ENCODE measurements at places on chromosomes 1 and 21.
A peak's percentile ranks its signal among the peaks of the same experiment; 100 is the strongest.

DNA sequence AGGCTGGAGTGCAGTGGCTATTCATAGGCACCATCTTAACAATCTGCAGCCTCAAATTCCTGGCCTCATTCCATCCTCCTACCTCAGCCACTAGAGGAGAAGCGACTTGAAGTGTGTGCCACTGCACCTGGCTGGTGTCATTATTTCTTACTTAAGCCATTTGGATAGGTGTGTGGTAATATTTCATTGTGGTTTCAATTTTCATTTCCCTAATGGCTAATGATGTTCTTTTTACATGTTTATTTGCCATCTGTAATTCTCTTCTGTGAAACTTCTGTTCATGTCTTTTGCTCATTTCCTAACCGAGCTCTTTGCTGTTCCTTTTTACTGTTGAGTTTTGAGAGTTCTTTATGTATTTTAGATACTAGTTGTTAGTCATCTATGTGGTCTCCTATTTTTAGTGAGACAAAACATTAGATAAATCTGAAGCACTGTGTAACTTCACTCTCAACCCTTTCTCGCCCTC is 66.8 kb downstream of the SLC27A3 start:
- DNase-seq = no peak

DNA sequence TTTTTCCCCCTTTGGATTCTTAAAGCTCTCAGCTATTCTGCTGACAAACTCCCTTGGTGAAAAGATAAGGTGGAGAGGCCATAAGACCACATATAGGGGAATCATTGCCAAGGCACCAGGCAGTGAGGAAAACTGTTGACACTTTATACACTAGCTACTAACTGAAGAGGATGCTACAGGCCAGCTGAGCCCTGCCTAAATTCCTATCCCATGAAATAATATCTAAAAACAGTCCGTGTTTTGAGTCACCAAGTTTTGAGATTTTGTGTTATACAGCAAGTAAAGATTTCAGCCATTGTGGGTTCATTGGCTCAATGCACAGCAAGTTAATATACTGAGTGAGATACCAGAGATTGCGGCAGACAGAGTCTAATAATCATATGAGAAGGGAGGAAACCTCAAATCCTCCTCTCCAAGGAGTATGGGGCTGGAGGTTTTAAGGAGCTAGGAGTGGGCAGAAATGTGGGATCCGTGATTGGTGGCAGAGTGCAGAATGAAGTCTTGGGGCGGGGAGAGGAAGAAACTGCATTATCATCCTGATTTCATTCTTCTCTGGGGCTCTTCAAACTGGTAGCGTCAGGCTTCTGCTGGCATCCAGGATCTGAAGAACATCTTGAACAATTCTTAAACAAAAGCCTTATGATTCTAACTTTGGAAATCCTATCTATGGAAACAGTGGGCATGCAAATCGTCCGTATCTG is 9.2 kb downstream of the CLDN8 start:
- DNase-seq = no peak

DNA sequence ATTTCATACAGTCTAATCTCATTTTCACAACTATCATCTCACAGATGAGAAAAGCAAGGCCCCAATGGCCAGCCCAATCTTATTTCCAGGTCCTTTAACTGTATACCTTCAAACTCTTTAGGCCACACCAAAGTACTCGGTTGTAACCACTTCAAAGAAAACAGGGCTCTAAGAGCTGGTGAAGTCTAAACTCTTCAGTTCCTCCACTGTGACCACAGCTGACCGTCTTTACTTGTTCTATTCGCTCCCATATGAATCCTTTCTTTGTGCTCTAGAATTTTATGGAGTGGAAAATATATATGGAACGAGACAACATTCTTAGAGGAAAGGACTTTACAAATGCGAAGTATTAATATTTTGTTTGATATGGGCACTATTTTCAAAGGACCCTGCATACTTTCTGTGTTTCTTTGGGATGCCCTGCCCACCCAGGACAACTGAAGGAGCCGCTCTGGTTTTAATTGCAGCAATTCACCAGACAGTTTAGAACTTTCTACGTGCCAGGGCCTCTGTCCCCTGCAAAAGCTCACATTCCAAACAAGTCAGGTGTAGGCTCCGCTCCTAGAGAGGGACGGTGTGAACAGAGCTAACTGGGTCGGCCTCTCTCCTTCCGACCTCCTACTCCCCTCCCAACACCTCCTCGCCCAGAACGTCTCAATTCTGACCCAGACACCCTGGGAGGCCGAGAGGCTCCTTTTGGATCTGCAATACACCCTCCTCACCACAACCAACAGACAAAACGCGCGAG is 15.7 kb downstream of the IER5 start:
- DNase-seq = no peak

GRCh38 chr1:186330758-186331157 is 44.3 kb downstream of the TPR start:
- no peak for DNase-seq

DNA sequence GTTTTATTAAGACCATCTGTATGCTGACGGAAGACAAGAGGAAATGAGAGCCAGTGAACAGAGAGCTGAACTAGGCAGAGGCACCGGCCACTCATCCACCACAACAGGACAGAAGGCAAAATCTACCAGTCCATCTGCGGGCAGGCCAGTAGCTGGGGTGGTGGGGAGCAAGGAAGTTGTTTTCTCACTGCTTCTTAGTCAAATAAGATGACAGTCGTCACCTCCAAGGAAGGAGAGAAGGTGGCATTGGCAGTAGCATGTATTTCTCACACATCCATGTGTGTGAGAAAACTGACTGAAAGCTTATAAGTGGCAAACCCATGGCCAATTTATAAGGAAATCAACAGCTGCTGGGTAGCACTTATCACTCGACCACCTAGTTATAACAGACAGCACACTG is 8.2 kb downstream of the TTC13 start:
- DNase-seq = no peak

GRCh38 chr1:247448107-247448791 is 9.7 kb downstream of the OR2B11 start:
- DNase-seq = no peak

GRCh38 chr21:40270047-40270446 is 402.8 kb downstream of the PCP4 start:
- DNase-seq = no peak

- no peak for DNase-seq
Observed at GRCh38 chr1:112285746-112286145, 110.3 kb upstream of the CTTNBP2NL start.

DNA sequence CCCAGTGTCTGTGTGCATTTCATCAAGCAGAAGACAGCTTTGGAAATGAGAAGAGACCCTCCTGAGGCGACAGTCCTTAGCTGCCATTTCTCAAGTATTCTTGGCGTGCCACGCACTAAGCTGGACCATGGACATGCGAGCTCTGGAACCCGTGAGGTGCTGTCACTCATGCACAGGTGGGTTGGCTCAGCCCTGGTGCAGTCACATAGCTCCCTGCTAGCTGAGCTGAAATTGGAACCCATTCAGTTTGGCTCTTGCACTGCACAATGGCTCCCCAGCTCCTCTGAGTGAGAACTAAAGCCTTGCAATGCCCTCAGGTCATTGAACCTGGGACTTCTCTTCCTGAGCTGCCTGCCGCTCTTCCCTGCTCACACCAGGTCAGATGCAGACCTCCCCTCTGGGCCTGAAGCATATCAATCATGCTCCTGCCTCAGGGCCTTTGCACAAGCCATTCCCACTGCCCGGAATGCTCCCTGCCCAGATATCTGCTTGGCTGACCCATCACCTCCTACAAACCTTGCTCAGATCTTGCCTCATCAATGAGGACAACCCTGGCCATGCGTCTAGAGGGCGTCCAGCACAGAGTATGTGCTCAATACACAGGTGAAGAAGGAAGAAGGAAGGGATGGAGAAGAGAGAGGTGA is 6.3 kb upstream of the SRARP start:
- DNase-seq = no peak

- DNase-seq = no peak
Observed at GRCh38 chr1:236948381-236948780, 55.9 kb downstream of the MT1HL1 start.

GRCh38 chr1:232965124-232965911 is 14.9 kb downstream of the NTPCR start:
- DNase-seq = no peak

DNA sequence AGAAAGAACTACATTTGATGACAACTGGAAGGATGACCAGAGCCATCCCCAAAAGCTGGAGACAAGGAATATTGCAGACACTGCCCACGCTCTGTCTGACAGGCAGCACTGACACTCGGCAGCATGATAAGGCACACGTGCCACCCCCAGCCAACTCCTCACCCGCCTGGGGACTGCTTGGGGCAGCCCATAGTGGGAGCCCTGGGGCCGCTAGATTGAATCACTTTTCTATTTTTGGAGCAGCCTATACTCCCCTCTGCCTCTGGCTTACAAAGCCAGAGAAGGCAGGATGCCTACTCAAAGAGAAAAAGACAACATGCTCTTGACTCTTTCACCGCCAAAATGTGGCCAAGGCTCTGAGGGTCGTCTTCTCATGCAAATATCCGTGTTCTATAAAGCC is 1.3 kb downstream of the SMG5 start:
- peak; percentile 17 for DNase-seq

GRCh38 chr1:67980028-67980427 is 70.4 kb downstream of the DIRAS3 start:
- DNase-seq = no peak

DNA sequence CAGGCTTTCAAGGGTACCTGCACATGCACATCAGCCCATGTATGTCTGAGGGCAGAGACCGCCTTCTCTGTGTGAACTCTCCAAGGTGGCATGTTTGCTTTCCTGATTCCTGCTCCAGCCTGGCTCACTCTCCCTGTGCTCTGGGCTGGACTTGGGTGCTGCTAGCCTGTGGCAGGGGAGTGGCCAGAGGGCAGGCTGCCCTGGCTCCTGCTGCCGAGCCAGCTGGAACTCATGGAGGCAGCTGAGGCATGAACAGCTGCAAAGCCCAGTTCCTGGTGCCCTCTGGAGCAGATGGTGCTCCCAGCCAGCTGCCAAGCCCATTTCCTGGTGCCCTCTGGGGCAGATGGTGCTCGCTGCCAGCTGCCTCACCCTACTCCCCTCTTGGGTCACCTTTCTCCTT is 7.6 kb downstream of the UBL4B start:
- no peak for DNase-seq

DNA sequence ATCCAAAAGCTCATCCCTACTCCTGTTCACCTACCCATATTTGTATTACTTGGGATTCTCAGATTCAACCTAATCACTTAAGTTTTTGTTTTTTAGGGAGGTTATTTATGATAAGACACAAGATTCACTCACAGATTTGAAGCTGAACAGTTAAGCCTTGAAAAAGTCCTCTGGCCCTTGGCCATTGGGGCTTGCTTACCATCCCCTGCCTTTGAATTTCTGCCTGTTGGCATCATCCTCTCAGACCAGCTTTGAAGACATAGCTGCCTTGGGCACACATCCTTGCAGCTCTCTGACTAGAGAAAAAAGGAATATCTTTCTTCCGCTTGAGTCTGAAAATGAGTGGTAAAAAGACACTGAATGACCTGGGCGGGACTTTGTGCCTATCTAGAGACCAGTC is 41.8 kb upstream of the RALGPS2 start:
- no peak for DNase-seq

- DNase-seq = no peak
Observed at GRCh38 chr1:32427264-32427963, 33.2 kb upstream of the BSDC1 start.

GRCh38 chr1:27044613-27045151 is 32.0 kb upstream of the TENT5B start:
- DNase-seq = peak; percentile 89

DNA sequence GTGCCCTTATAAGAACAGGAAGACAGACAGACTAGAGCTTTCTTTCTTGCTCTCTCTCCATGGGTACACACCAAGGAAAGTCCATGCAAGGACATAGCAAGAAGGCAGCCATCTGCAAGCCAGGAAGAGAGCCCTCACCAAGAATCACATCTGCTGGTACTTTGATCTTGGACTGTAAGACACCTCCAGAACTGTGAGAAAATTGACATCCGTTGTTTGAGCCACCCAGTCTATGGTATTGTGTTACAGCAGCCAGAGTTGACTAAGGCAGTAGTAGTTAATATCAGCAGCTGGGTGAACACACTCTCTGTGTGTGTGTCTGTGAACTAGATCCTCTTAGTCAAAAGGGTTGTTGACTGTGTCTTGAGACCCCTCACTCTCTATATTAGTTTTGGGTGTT is 53.8 kb upstream of the PPP2R5A start:
- no peak for DNase-seq

All from activated gamma-delta T cell treated with anti-CD3 and anti-CD28 coated beads, Interleukin-2, amount 50 U/mL, for 16 hours (primary cell).